ENCODE measurements at places on chromosomes 16 and 17.
A peak's percentile ranks its signal among the peaks of the same experiment; 100 is the strongest.

GRCh38 chr16:82943371-82943770 is 316.6 kb downstream of the CDH13 start:
- DNase-seq = peak; percentile 21

DNA sequence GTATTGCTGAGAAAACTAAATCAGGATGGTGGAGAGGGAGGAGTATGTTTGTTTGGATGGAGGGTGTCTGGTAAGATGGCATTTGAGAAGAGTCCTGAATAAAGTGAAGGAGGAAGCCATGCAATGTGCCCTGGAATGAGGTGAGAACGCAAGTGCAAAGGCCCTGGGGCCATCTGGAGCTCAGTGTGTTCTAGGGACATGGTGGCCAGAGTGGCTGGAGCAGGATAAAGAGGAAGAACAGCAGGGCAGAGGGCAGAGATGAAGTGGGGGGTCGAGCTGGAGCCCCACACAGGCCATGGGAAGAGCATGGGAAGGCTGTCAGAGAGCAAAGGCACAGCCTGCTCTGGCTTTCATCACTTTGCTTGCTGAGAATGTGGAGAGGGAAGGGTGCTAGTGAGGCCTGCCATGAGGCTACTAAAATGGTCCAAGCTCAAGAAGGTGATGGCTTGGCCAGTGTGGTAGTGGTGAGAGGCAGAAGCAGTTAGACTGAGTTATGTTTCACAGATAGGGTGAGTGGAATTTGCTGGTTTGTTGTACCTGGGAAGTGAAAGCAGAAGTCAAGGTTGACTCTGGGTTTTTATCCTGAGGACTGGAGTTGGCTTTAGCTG is 234.1 kb downstream of the FOXL1 start:
- DNase-seq = no peak

DNA sequence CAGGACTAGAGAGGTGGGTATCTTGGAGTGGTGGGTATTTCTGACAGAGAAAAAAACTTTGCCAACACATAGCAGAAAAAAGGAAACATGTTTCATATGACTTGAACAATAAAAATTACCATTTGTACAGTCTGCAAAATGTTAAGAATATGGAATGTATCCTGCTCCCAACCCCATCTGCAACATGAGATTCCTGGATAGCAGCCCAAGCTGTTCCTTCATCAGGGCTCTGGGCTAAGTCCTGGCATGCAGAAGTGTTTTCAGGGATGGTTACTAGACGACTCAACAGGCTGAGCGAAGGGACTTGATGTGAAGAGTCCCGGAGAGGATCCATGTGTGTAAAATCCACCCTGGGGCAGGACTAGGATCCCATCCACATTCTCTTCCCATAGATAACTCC is 121.0 kb upstream of the IRX3 start:
- peak; percentile 84 for DNase-seq

DNA sequence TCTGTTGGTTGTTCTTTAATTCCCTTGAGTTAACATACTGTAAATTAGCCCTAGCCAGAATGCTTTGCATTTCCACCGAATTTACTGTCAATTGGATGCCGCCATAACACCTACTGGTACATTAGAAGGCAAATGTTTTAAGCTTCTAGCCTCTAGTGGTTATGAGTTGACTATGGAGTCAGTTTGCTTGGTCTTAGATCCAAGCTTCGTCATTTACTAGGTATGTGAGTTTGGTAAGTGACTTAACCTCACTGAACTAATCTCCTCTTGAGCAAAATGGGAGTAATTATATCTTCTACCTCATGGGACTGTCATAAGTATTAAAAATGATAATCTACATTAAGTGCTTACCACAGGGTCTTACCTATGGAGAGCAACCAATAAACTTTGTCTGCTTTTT is 20.4 kb upstream of the CDH11 start:
- DNase-seq = no peak

- no peak for DNase-seq
These were observed 47.2 kb downstream of the SRL start for GRCh38 chr16:4194661-4195060.

GRCh38 chr17:75267153-75267410 is 3.9 kb downstream of the MIF4GD start:
- DNase-seq = no peak

DNA sequence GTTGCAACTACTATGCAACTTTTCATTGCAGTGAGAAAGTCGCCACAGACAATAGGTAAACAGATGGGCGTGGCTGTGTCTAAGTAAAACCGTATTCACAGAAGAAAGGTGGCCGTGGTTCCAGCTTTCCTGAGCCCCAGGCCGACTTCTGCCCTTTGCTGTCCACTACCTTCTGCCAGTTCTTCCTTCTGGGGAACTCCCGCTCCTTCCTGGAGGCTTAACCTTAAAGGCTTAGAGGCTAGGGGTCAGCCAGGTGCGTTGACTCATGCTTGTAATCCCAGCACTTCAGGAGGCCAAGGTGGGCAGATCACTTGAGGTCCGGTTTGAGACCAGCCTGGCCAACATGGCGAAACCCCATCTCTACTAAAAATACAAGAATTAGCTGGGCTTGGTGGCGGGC is 2.1 kb upstream of the SEPTIN12 start:
- no peak for DNase-seq

GRCh38 chr17:15954222-15954621 is 9.3 kb downstream of the ADORA2B start:
- DNase-seq = peak; percentile 89

DNA sequence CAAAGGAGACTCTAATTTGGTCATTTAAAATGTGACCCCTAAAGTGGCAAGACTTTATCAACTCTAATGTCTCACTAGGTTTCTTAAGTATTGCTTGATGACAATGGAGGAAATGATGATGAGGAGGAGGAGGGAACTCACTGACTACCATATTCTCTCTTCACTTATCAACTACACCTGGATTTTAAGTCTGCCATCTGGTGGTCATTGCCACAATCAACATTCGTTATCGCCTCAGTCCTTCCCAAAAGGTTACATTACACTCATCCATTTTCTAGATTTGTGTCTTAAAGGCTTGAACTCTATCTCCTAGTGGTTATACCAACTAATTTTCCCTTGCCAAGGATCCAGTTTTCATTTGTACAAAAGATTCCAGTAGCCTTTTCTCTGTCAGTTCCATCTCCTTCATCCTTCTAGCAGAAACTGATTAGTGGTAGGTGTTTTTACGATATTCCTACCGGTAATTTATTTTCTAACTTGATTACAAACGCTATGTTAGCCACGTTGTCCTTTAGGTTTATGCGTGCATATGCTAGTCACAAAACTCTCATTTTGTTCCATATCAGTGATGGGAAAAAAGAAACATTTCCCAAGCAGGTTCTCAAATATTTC is 114.6 kb upstream of the NOG start:
- peak; percentile 20 for DNase-seq

- DNase-seq = peak; percentile 46
These were observed 22.0 kb downstream of the KPNA2 start for GRCh38 chr17:68057531-68057952.

- no peak for DNase-seq
These were observed 344.9 kb downstream of the CPPED1 start for GRCh38 chr16:12458591-12459358.

DNA sequence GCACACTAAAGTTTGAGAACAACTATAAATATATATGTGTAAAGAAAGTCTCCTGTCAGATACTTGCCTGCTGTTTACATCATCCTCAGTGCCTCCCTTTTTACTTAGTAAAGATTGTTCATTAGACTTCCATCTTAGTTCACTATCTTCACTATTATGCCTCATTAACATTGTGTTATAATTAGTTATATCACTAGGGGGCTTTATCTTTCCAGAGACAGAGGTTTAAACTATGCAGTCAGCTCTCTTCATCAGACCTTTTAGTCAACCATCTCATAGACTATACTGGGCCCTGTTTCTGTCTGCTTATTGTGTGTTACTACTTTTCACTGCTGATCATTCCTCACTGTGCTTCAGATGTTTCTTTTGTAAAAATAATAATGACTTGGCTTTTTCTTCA is 630.8 kb upstream of the KIF2B start:
- no peak for DNase-seq

GRCh38 chr17:42120161-42120769 is 902 bp downstream of the KAT2A start:
- DNase-seq = no peak

- DNase-seq = no peak
These were observed 100.4 kb upstream of the FA2H start for GRCh38 chr16:74874912-74875546.

DNA sequence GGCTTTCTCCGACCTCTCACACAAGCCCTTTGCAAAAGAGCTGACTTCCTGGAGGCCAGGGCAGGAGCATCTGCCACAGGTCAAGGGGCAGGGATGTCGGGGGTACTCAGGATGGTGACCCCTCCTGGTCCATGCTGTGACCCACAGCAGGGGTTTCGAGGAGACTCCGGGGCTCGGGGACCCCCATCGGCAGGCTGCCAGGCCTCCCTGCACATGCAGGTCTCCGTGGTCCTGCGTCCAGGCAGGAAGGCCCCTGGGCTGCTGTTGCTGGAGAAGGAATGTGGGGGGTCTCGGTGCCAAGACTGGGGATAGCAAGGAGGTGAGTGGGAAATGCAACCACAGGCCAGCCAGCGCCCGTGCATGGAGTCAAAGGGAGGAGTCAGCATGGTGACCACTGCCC is 11.6 kb downstream of the NATD1 start:
- DNase-seq = no peak
